ENCODE measurements at places on chromosomes 2 and 18.

DNA sequence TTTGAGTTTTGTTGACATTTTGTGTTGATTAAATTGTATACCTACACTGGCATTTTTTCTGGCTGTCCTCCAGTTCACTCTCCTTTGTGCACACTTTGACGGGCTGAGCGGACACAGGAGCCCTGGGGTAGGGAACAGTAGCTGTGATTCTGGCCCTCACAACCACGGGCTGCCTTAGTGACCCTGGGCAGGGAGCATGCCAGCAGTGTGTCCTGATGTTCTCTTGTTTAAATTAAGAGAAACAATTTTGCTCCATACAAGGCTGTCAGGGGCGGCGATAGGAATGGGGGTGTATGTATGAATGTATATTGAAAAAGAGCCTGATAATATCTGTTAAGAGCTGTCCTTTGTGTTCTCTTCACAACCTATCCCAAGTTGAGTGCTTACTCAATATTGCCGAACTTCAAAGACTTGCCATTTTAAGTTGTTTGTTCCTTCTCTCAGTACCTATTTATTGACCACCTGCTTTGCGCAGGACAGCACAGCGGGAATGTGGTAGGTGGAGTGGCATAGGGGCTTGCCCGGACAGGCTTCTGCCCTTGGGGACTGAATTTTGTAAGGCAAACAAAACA lies 103.7 kb upstream of the EML6 start:
- DNase-seq = no peak

GRCh38 chr18:58567453-58568196 lies 61.3 kb downstream of the ALPK2 start:
- DNase-seq = no peak

DNA sequence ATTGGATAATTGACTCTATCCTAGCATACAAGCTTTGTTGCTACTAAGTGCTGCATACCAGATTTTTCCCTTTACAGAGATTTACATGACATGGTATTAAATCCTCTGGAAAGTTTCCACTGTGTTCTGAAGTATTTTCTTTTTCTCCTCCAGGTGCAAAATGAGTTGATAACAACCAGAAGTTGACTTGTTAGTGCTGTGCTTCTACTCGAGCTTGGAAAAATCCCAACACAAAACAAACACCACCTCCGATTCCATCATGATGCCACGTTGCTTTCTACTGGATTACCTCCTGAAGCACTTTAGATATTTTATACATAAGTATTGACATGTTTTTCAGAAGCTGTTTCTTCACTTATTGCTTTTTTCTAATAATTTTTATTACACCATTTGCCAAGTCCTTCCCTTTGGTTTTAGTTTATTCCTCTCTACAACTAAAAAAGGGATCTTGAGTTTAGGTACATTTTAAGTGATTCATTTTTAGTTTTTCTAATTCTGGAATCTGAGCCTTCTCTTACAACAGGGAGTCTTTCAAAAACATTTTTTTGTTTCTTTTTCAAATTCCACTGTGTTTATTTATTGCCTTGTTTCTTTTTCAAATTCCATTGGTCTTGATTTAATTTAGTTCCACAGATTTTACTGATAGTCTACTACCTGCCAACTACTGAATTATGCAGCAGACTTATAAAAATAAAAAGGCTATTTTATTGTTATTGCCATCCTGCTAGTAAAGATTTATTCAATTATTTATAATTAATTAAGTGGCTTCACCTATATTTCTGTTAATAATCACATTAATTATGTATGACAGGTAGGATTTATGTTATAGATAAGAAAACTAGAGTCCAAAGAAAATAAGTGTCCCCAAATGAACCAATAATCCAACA lies 143.4 kb downstream of the PPP1R1C start:
- no peak for DNase-seq

GRCh38 chr2:123738643-123739042 lies 286.4 kb upstream of the CNTNAP5 start:
- no peak for DNase-seq

DNA sequence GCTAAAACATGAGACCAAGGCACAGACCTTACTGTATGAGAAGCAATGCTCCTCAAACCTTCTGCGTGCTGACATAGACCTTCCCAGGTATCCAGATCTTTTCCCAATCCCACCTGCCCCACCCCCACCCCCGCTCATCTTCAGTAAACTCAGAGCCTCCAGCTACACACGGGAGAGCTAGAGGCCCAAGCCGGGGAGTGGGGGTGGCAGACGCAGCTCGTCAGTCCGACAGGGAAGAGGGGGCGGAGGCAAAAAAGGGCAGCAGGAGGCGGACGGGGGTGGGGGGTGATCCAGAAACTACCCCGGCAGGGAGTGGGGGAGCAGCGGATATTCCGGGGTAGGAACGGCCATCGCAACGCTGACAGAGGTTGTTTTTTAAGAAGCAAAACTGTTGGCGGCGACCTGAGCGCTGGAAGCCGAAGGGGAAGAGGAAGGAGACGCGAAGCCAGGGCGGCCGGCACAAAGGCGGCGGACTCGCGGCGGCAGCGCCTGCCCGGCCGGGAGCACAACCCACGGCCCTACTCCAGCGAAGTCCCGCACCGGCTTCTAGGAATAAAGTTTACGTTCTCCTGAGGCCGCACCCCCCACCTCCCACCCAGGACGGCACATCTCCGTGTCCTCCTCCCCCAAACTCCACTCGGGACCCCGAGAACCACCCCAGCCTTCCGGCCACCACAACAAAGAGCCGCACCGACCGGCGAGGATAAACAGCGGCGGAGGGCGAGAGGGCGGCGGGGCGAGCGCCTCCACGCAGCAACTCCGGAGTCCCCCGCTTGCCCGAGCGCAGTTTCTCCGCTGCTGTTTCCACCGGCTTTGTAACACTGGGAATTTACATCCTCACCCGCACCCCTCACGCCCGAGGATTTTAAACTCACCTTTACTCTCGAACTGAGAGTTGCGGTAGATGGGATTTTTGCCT lies 722 bp downstream of the BAZ2B start:
- peak; percentile 29 for DNase-seq

- no peak for DNase-seq
Measured at GRCh38 chr2:17851731-17852585, 26.5 kb upstream of the KCNS3 start.

DNA sequence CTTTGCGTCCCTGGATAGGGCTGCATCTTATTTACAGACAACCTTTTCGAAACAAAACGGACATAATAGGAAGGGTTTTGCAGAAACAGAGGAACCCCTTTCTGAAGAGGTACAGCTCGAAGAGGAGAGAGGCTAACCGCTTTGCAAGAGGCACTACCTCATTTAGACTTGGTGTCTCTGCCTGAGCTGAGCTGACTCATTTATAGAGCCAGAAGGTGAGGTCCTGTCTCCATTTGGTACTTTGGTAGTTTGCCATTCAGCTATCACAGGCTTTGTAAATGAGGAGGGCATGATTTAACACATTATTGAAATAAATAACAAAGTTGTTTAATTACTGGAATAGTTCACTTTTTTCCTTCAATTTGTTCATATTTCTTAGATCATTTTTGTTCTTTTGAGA lies 2.2 kb upstream of the NXPH2 start:
- DNase-seq = no peak

All from stimulated activated CD8-positive, alpha-beta memory T cell treated with anti-CD3 and anti-CD28 coated beads, Interleukin-12 subunit alpha, Interleukin-12 subunit beta, amount 100 ng/mL, for 4 hours (primary cell).